ENCODE measurements at places on chromosomes 3 and 15.

DNA sequence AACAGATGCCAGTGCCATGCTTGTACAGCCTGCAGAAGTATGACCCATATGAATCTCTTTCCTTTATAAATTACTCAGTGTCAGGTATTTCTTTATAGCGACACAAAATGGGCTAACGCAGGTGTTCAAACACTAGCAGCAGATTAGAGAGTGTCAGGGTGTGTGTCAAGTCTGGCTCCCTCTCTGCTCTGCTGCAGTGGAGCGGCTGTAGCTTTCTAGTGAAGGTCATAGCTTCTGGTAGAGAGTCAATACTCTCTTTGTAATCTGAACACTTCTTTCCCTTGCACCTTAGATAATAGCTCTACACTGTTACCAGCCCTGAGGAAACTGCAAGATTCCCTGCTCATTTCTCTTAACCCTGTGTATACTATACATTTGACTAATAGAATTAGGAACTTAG, 483.2 kb upstream of the TGFBR2 start:
- DNase-seq, result no peak

DNA sequence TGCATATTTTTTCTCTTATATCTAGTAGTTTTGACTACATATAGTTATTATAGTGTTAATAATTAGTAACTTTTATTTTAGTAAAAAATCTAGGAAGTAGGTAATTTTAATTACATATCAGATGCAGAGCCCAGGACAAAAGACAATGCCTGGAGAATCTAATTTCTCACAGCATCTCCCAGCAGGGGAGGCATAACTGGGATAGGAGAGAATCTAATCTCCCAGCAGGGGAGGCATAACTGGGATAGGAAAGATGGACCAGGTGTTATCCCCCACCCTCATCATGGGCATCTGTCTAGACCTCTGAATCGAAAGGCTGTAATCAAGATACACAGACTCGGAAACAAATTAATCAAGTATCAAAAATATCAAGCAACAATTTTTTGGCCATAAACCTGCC, 58.2 kb downstream of the OSTN start:
- DNase-seq, result no peak

- no peak for DNase-seq
Observed at GRCh38 chr15:32870240-32871033, 152.6 kb downstream of the GREM1 start.

DNA sequence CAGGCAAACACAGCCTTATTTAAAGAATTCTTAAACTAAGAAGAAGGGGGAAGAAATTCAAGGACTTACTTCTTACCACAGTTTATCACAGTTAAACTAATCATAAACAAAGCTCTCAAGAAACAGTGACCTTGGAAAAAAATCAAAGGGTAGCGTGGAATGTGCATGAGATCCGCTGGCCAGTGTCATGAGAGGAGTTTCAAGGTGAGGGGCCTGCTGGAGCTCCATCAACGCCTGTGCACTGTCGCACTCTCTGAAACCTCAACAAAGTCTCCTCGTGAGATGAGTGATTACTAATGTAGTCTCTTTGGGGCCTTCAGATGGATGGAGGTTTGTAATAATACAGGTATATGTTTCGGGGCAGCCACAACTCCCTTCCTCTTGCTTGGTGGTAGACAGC, 28.4 kb upstream of the PRICKLE2 start:
- DNase-seq, result no peak

DNA sequence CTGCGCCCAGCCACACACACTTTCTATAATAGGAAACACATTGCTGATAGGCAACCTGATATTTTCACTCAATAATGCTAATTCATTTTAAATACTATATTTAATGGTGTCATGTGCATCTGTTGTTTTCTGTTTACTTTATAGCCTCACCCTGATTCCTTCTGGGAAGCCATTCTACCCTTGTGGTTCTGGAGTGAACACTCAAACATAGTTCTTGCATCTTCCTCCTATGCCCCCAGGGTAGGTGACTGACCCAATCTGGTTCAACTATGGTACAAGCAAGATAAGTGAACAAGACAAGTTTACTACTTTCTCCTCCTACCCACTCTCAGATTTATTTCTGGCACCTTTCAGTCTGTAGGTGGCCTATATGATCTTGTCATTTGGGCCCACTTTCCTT, 4.3 kb upstream of the SCG3 start:
- no peak for DNase-seq

DNA sequence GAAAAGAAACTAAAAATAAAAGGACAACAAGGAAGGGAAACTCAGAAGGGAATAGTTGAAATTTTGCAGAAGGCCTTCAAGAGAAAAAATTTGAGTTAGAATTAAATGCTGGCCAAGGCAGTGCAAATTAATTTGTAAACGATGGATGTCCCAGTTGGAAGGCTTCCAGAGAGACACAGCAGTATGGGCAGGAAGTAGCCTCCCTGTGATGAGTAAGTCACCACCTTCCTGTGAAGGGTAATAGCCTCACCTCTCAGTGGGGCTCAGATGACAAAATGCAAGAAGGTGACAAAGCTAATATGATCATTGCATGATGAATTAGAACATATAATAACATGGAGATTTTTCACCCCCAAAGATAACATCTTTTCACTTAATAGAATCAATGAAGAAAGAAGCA, 27.3 kb upstream of the TMCO5A start:
- DNase-seq, result no peak

GRCh38 chr3:40661284-40661683, 136.5 kb downstream of the ZNF621 start:
- no peak for DNase-seq

DNA sequence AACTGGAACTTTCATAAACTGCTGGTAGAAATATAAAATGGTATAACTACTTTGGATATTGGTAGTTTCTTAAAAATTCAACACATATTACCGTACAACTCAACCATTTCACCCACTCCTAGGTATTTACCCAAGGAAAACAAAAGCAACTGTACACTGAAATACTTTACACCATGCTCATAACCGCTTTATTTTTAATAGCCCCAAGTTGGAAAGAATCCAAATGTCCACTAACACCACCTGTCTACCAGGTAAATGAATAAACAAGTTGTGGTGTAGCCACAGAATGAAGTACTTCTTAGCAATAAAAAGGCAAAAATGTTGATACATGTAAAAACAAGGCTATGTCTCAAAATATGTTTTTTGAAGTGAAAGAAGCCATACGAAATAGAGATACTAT, 215.9 kb upstream of the PEX5L start:
- no peak for DNase-seq

DNA sequence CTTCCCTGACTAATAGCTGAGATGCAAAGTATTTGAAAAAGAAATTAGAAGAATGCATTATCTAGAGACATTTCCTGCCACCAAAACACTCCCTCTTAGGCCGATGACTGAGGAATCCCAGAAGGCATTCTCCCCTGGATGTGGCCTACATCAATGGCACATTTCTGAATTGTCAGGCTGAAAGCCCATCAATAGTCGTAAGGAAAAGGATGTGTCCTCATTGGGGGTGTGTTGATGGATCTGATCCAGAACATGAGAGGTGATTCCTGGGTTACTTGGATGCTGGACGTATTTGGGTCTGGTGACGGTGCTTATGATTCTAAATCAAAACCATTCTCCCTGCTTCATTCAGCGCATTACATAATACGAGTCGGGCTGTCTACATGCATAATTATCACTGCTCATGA, 216.9 kb upstream of the CDIN1 start:
- DNase-seq, result no peak

DNA sequence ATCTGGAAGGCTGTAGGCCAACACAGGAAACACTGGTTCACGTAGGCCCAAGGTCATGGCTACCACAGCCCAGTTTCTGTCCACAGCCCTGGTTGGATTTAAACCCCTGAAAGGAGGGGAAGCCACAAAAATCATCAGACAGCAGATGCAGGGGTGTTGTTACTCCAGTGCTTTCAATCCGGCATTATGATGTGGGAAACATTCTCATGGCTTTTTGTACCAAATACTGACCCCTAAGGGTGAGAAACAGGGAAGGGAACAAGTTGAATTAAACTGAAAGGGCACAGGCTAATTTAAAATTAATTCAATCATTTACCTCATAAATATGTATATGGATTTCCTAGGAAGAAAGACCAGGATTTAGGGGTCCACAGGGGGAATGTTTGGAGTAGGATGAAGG, 375.6 kb downstream of the CTNNB1 start:
- DNase-seq, result no peak

DNA sequence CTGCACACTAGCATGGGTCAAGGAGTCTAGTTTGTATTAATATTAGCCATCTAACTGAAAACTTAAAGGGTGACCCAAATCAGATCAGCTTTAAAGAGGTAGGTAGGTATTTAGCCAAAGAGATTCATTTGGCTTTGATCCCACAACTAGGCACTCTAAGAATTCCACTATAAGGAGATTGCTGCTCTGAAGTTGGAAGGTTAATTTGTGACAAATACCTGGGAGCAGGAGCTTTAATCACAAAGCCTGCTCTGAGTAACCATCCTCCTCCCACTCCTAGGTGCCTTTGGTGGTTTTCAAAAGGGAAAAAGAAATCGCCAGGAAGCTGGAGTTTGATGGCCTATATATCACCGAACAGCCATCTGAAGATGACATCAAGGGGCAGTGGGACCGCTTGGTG, 120.3 kb upstream of the CHRM5 start:
- no peak for DNase-seq

- DNase-seq, result no peak
Observed at GRCh38 chr3:69659180-69659910, 79.9 kb upstream of the MITF start.

- no peak for DNase-seq
Observed at GRCh38 chr3:114217266-114217665, 20.1 kb downstream of the ZNF80 start.
